Smooth muscle cell of trachea (primary cell): ENCODE measurements at places on chromosomes 3 and 15. TPM values are rescaled to one million over a fixed set of nuclear protein-coding genes. Genes with fewer than 3 reads are reported as not detected.

Gene STRIT1
- total RNA-seq: not detected in 2 replicates

Gene GOLGA6B
- not detected in 2 replicates for total RNA-seq

Gene NANOGP8
- total RNA-seq: 0.15 and 0.33 TPM in 2 replicates

Gene FRMD5
- 7.0 and 7.1 TPM in 2 replicates for total RNA-seq

Gene MB21D2
- total RNA-seq: 6.1 and 8.1 TPM in 2 replicates

Gene LRRC2
- under 0.01 and 0.99 TPM in 2 replicates for total RNA-seq

Gene PP2D1
- not detected in 2 replicates for total RNA-seq

Gene TNNC1
- total RNA-seq: 0.66 TPM in 1 of 2 replicates, not detected in the other

Gene TMEM158
- total RNA-seq: 46.0 and 82.2 TPM in 2 replicates

Gene SEMA7A
- 15.1 and 21.8 TPM in 2 replicates for total RNA-seq

Gene PIERCE2
- total RNA-seq: 1.2 TPM in 2 replicates

Gene ZNF385D
- total RNA-seq: 0.66 and 6.5 TPM in 2 replicates

Gene CTNNB1
- total RNA-seq: 854 and 935 TPM in 2 replicates

Gene ANKDD1A
- total RNA-seq: 9.2 and 19.0 TPM in 2 replicates

Gene B3GALNT1
- 15.9 and 16.9 TPM in 2 replicates for total RNA-seq

Gene PRR20G
- not detected in 2 replicates for total RNA-seq

Gene CCDC54
- not detected in 2 replicates for total RNA-seq

Gene ANKRD63
- not detected in 2 replicates for total RNA-seq

Gene CKMT1A
- total RNA-seq: not detected in 2 replicates
